Transverse colon (tissue), 4 donors: ENCODE measurements at places on chromosomes 3 and 15.
A peak's percentile ranks its signal among the peaks of the same experiment; 100 is the strongest.

- no peak overlapping the region for H3K27ac ChIP-seq
- H3K4me1 ChIP-seq: no peaks in the 10 kb centered on the region
- no peaks in the 10 kb centered on the region for H3K36me3 ChIP-seq
- H3K4me3 ChIP-seq: no peak overlapping the region
- no peak for DNase-seq
Measured at GRCh38 chr3:71172951-71173350, 410.6 kb downstream of the FOXP1 start.

DNA sequence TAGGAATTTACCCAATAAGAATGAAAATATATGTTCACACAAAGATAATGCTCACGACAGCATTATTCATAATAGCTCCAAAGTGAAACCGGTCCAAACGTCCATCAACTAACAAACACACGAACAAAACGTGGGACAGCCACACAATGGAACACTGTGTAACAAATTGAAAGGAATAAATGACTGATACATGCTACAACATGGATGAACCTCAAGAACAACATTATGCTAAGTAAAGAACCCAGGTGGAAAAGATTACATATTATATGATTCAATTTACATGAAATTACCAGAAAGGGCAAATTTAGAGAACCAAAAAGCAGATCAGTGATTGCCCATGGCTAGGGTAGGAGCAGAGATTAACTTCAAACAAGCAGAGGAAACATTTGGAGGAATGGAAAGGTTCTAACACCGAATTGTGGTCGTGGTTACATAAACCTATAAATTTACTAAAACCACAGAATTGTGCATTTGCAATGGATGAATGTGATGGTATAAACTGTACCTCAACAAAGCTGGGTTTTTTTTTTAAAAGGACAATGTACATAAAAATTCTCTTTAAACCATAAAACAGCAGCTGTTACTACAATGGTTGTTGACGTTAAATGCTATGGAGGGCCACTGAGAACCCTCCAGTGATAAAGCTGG is 76.3 kb downstream of the XXYLT1 start:
- H3K4me1 ChIP-seq: no peaks in the 10 kb centered on the region
- DNase-seq: no peak

GRCh38 chr15:36777926-36778325 is 198.5 kb downstream of the CDIN1 start:
- no peak for DNase-seq
- no peak overlapping the region for H3K27ac ChIP-seq
- no peaks in the 10 kb centered on the region for H3K36me3 ChIP-seq
- H3K27me3 ChIP-seq: no peaks in the 10 kb centered on the region
- no peak overlapping the region for H3K4me3 ChIP-seq

DNA sequence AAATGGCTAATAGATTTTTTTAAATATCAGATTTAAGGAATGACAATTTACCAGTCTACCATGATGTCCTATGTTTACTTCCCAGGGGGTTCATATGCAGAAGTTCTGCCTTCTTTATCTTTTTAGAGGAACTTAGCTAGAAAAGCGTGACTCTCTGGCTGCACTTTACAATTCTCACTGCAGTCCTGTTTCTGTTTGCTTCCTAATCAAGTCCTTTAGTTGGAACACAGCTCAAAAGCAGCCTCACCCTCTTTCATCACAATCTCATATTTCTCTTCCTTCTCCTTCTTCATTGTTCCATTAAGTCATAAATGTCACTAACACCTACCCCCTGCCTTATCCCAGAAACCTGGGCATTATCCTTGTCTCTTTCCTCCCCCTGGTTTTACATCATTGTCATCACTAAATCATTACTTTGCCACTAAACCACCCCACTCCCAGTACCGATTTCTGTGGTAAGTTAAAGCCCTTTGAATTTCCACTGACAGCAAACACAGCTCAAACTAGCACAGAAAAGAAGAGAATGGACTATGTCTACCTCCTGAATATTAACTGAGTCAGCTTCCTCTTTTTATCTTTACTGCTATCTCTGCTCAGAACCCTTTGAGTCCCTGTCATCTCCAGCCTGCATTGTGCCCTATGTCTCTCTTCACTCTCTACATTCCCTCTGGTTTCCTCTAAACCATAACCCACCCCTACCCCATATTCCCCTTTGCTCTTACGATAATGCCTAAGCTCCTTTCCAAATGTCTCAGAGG is 13.8 kb upstream of the PPP4R2 start:
- H3K4me3 ChIP-seq: no peak overlapping the region
- H3K27me3 ChIP-seq: no peaks in the 10 kb centered on the region
- no peak for DNase-seq
- H3K4me1 ChIP-seq: no peaks in the 10 kb centered on the region
- H3K36me3 ChIP-seq: no peaks in the 10 kb centered on the region

GRCh38 chr15:57298843-57299550 is 77.3 kb upstream of the CGNL1 start:
- H3K27ac ChIP-seq: no peak overlapping the region
- no peaks in the 10 kb centered on the region for H3K4me1 ChIP-seq
- no peaks in the 10 kb centered on the region for H3K36me3 ChIP-seq
- no peak overlapping the region for H3K4me3 ChIP-seq
- no peaks in the 10 kb centered on the region for H3K27me3 ChIP-seq

GRCh38 chr3:129562803-129563202 is 19.8 kb downstream of the H1-8 start:
- peaks cover 41% of the 10 kb centered on the region for H3K4me1 ChIP-seq
- H3K4me3 ChIP-seq: no peak overlapping the region
- no peak overlapping the region for H3K27ac ChIP-seq
- DNase-seq: no peak
- no peaks in the 10 kb centered on the region for H3K36me3 ChIP-seq

DNA sequence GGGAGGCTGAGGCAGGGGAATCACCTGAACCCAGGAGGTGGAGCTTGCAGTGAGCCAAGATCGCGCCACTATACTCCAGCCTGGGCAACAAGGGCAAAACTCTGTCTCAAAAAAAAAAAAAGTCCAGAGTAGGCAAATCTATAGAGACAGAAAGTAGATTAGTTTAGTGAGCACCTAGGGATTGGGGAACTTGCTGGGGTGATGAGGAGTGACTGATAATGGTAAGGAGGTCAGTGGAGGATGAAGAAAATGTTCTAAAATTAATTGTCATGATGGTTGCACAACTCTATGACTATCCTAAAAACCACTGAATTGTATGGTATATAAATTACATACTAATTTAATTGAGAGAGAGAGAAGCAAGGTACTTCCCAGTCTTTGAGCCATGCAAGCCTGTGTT is 27.8 kb upstream of the LYZL4 start:
- no peaks in the 10 kb centered on the region for H3K4me1 ChIP-seq
- H3K4me3 ChIP-seq: no peak overlapping the region
- no peaks in the 10 kb centered on the region for H3K36me3 ChIP-seq
- no peak overlapping the region for H3K27ac ChIP-seq

DNA sequence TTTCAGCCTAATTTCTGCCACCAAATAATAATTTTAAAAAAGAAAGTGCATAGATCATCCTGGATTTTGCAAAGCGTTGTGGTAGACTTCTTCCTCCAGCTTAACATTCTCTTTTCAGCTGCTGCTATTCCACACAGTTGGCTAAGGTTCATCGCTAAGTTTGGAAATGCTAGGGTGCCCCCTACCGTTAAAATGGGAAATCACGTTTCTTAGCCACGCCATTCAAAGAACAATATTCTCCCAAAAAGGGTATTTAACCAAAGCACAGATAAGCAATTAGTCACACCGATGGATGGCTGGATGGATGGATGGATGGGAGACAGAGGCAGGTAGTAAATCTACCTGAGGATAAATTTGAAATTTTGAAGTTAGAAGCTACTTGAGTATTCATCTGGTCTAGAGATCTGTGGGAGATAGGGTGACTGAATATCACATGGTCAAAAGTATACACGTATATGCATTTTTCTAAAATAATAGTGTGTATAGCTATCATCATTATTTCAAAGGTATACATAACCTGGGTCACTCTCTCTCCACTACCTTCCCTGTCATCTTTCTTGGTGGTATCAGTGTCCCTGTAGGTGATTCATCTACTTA is 67.2 kb downstream of the EFHB start:
- no peaks in the 10 kb centered on the region for H3K36me3 ChIP-seq
- no peaks in the 10 kb centered on the region for H3K27me3 ChIP-seq
- no peak overlapping the region for H3K27ac ChIP-seq
- H3K4me3 ChIP-seq: no peak overlapping the region
- peak; percentile 23 for DNase-seq

DNA sequence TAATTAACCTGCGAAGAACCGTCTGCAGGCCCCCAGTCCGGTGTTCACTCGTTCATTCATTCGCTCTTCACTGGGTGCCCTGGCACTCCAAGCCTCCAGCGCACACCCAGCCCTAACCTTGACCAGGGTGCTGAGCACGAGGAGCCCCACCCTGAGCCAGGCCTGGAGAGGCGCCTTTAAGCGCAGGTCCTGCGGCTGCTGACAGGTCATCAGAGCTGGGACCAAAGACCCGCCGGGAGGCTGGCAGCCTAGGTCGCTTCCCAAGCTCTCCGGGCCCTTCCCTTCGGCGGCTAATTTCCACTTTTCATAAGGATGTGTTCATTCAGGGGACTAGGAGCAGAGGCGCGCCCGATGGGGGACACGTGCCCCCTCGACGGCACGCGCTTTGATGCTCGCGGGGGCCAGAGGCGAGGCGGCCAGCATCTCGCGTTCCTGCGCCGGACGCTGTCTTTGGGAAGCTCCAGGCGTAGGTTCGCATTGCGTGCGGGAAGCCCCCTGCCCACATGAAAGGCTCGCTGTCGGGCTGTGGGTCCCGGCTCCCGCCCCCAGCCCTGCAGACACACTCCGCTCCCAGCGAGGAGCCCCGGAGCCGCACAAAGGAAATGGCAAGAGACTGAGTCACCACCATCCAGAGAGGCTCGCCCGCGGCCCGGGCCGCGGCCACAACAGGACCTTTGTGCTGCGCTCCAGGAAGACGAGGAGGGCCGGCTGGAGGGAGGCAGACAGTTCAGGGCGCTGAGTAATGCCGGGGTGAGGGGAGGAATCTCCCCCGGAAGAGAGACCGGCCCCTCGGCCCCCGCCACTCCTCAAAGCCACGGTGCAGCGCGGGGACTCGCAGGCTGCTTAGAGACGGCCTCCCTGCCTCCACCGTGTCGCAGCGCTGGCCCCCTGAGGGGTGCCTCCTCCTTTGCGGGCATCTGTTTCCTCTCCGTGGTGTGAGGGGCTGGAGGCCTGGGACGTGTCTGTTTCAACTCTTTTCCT is 266.4 kb upstream of the HES1 start:
- H3K27ac ChIP-seq: no peak overlapping the region
- peaks cover 23% of the 10 kb centered on the region for H3K4me1 ChIP-seq
- H3K36me3 ChIP-seq: no peaks in the 10 kb centered on the region
- no peak for DNase-seq
- no peak overlapping the region for H3K4me3 ChIP-seq
- peaks cover 2% of the 10 kb centered on the region for H3K27me3 ChIP-seq

DNA sequence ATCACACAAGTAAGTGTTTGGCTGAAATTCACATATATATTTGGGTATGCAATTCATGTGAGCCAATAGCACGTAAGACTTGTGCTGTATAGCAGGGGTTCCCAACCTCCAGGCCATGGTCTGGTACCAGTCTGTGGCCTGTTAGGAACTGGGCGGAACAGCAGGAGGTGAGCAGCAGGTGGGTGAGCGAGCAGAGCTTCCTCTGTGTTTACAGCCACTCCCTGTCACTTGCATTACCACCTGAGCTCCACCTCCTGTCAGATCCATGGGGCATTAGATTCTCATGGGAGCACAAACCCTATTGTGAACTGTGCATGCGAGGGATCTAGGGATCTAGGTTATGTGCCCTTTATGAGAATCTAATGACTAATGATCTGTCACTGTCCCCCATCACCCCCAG is 59.7 kb downstream of the MAP3K13 start:
- peaks cover 22% of the 10 kb centered on the region for H3K4me1 ChIP-seq
- DNase-seq: peak; percentile 60
- H3K27ac ChIP-seq: peak overlapping the region; percentile 23
- H3K4me3 ChIP-seq: no peak overlapping the region

DNA sequence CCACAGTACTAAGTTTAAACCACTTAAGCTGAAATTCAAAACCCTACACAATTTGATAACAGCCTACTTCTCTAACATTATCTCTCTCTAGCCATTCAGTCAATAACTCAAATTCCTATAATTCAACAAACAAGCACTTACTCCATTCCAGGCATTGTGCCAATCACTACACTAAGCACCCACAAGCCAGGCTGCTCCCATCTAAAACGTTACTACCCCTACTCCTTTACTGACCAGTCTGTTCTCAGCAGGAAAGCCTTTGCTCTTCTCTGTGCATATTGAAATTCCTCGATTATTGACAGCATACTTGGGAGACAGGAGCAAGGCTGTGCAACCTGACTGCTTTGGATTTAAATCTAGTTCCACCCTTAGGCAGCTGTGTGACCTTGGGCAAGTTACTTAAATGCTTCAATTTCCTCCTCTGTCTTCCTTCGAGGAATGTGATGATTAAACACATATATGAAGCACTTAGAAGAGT is 177.2 kb upstream of the THBS1 start:
- H3K4me3 ChIP-seq: no peak overlapping the region
- no peak for DNase-seq
- no peaks in the 10 kb centered on the region for H3K4me1 ChIP-seq
- no peak overlapping the region for H3K27ac ChIP-seq
- H3K27me3 ChIP-seq: no peaks in the 10 kb centered on the region

- H3K27me3 ChIP-seq: no peaks in the 10 kb centered on the region
- no peaks in the 10 kb centered on the region for H3K4me1 ChIP-seq
- no peak overlapping the region for H3K4me3 ChIP-seq
- H3K27ac ChIP-seq: no peak overlapping the region
- H3K36me3 ChIP-seq: no peaks in the 10 kb centered on the region
Measured at GRCh38 chr3:116065501-116065900, 379.8 kb downstream of the LSAMP start.

- H3K27ac ChIP-seq: no peak overlapping the region
- H3K27me3 ChIP-seq: no peaks in the 10 kb centered on the region
- H3K4me3 ChIP-seq: no peak overlapping the region
- no peaks in the 10 kb centered on the region for H3K36me3 ChIP-seq
Measured at GRCh38 chr3:98782824-98783500, 19.8 kb downstream of the ST3GAL6 start.

GRCh38 chr3:67706934-67707333 is 52.5 kb upstream of the SUCLG2 start:
- H3K4me1 ChIP-seq: peaks cover 5% of the 10 kb centered on the region
- H3K4me3 ChIP-seq: no peak overlapping the region
- no peaks in the 10 kb centered on the region for H3K36me3 ChIP-seq
- no peaks in the 10 kb centered on the region for H3K27me3 ChIP-seq
- no peak for DNase-seq

DNA sequence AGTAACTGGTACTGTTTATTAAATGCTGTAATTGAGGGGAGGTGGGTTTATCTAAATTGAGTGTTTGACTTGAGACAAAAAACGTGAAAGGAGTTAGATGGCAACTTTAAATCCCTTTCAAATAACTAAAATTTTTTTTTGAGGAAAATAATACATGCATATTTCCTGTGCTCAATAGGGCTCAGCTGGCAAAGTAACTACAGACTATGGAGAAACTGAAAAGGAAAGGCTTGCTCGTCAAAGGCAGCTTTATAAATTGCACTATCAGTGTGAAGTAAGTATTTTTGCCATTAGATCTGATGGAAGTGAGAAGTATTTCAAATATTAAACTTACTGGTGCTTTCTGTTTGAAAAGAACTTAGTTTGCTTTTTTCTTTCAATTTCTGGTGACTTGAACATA is 72.2 kb downstream of the DZIP3 start:
- no peaks in the 10 kb centered on the region for H3K27me3 ChIP-seq
- no peak for DNase-seq
- no peaks in the 10 kb centered on the region for H3K4me1 ChIP-seq
- H3K27ac ChIP-seq: no peak overlapping the region
- no peak overlapping the region for H3K4me3 ChIP-seq

GRCh38 chr3:77328690-77329089 is 288.8 kb downstream of the ROBO2 start:
- H3K4me3 ChIP-seq: no peak overlapping the region
- no peak for DNase-seq
- no peaks in the 10 kb centered on the region for H3K36me3 ChIP-seq
- no peaks in the 10 kb centered on the region for H3K27me3 ChIP-seq
- no peak overlapping the region for H3K27ac ChIP-seq
